ENCODE measurements at places on chromosomes 1 and 21.

DNA sequence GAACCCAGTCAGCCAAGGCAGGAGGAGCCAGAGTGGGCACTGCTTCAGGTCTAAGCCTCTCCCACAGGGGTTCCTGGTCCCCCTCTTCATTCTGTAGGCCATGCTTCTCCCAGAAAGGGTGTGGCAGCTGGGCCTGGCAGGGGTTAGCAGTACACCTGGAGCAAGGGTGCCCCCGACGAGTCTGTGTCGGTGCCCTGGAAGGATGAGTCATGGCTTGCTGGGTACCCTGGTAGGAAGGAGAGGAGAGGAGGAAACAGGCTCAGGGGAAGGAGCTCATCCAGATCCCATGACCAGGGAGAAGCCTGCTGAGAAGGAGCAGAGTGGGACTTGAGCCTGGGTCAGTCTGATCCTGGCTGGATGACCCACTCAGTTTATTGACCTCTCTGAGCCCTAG lies 10.3 kb downstream of the KDF1 start:
- no peak for DNase-seq

GRCh38 chr1:199010492-199010891 lies 371.7 kb downstream of the PTPRC start:
- DNase-seq, result no peak

GRCh38 chr21:17612023-17612564 lies 607 bp downstream of the BTG3 start:
- no peak for DNase-seq

DNA sequence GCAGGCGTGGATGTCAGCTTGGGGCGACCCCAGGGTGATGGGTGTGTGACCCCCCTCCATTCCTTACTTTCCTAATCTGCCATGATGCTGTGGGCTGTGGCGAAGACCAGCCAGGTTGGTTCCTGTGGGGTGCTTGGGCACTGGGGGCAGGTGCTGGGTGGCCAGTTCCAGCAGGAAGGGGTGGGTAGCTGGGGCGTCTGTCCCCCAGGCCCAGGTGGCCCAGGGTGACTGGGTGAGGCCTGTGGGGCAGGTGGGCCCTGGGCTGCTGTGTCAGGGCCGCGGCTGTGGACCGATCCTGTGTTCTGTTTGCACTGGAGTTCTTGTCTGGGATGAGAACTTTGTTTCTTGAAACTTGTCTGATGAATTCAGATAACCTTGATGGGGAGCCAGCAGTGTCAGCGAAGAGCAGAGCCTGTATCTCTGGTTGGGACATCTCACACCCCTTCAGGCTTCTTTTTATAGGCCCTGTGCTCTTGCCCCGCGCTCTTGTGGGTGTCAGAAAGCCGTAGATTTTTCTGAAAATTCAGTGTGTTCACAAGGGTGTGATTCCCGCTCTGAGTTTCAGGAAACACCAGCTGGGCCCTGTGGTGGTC lies 3.7 kb downstream of the PRKCZ start:
- no peak for DNase-seq

- no peak for DNase-seq
Observed at GRCh38 chr21:40595806-40596205, 251.2 kb downstream of the DSCAM start.

DNA sequence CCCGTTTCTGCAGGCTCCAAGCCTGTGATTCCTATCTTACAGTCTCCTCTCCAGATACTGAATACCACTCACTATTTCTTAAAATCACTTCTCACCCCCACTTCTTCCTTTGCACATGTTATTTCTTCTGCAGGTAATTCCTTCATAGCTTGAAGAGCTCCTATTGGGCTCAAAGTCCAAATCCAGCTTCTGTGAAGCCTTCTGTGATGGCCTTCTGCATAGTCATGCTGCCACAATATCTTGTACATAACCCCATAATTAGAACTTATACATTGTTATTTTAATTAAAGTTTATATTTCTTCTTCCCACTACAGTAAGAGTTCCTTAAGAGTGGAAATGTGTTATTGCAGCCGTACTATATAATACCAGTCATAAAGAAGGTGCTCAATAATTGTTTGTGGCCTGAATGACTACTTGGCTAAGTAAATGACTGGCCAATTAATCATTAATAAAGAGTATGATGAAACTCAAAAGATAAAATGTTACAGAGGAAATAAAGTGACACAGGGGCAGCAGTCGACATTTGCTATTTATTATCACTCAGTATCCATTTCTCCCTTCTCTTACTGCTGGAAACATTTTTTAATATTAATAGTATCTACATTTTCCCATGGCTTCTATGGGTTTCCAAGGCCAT lies 886.6 kb downstream of the TTLL7 start:
- DNase-seq, result no peak

DNA sequence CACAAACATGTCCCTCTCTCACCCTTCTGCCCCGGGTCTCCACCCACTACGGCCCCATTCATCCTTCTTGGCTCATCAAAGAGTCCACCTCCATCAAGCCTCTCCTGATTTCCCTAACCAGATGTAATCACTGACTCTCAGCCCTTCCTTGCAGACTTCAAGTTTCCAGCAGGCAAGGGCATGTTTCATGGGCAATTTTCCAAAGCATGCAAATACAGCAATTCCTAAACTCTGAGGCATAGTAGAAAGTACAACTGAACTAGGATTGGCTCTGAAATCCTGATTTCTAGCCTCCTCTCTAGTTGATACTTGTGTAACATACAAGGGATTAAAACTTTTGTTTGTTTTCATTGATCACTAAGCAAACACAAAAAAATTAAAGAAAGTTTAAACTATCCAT lies 109.1 kb upstream of the GADD45A start:
- DNase-seq, result no peak

GRCh38 chr1:63968663-63969440 lies 195.0 kb downstream of the ROR1 start:
- no peak for DNase-seq

DNA sequence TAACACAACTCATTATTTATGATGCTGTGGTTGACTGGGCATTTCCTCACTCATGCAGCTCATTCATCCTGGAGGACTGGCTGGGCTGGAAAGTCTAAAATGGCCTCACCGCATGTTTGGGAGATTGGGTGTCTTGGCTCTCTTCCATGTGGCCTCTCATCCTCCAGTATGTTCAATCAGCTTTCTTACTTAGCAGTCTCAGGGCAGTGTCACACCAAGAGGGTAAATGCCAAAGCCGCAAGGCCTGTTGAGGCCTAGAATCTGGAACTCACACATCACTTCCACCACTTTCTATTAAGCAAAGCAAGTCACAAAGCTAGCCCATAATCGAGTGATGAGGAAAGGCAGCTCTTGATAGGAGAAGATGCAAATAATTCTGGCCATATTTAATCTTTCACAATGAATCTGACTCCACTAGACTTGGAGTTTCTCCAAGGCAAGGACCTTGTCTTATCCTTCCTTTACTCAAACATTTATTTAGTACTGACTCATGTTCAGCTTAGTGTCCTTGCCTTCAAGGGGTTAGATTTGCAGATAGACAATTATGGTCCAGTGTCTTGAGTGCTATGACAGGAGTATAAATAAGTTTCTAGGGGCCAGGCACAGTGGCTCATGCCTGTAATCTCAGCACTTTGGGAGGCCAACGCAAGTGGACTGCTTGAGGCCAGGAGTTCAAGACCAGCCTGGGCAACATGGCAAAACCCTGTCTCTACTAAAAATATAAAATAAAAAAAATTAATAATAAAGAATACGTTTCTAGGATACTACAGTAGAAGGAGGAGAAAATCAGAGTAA lies 45.1 kb downstream of the TMEM53 start:
- DNase-seq, result no peak
